ENCODE measurements at places on chromosomes 3 and 15.

DNA sequence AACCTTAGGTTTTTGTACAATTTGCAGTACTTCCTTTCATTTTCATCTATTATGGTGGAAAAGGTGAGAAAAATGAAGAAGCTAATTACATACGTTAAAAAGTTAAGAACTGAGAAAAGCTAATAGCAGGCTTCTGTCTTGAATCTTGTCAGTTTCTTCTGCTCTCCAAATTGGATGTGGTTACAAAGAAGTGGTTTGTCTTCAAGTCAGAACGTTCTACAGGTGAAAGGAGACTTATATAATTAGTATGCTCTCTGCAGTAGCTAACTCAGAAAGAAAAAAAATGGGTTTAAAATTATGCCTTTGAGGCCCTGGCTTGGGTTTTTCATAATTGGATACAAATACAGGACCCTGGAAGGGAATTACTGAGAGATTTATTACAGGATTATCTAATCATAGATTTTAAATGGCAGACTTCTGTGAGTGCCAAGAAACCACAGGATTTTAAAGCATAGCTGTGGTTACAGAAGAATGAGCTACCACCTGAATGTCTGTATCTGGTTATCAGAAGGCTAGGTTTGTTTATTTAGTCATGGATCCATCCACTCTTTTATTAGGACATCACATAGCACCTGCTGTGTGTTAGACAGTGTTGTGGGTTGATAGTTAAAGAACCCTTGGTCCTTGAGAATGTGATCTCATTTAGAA, 528.1 kb upstream of the MCTP2 start:
- no peak for DNase-seq

DNA sequence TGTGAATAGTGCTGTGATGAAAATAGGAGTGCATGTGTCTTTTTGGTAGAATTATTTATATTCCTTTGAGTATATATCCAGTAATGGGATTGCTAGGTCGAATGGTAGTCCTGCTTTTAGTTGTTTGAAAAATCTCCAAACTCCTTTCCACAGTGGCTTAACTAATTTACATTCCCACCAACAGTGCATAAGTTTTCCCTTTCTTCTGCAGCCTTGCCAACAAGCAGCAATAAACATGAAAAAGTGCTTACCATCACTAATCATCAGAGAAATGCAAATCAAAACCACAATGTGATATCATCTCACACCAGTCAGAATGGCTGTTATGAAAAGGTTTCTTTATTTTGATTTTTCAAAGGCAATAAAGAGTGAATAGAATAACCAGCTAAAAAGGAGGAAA, 1105.9 kb downstream of the NAALADL2 start:
- no peak for DNase-seq

DNA sequence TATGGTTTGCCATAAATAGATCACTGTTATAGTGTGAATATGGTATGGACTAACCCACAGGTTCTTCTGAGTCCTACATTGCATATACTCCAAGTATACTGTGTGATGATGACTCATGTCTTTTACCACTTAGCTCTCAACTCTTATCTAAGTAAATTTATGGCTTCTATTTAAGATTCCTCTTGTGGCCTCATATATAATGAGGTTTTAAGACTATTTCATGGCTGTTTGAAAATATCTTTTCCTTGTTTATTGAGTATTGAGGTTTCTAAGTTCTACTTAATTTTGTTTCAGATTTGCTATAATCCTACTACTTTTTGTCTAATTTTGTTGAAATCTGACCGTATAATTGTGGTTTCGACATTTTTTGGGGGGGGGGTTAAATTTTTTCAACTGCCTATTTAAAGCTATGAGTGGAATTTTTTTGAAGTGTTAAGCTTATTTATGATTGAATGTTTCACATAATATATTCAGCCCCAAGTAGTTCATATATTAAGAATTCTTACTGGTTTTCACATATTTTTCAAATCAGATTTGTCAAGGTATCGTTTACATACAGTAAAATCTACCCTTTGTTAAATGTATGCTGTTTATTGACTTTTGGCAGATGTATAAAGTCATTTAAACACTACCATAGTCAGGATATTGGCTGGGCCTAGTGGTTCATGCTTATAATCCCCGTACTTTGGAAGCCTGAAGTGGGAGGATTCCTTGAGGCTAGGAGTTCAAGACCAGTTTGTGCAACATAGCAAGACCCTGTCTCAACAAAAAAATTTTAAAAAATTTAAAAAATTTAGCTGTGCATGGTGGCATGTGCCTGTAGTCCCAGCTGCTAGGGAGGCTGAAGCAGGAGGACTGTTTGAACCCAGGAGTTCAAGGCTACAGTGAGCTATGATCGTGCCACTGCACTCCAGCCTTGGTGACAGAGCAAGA, 11.7 kb downstream of the SLC25A36 start:
- no peak for DNase-seq

GRCh38 chr3:159792070-159792469, 196.6 kb upstream of the IL12A start:
- no peak for DNase-seq

GRCh38 chr3:94378322-94378721, 315.5 kb downstream of the NSUN3 start:
- no peak for DNase-seq

GRCh38 chr3:126117786-126118185, 33.9 kb upstream of the SLC41A3 start:
- no peak for DNase-seq

DNA sequence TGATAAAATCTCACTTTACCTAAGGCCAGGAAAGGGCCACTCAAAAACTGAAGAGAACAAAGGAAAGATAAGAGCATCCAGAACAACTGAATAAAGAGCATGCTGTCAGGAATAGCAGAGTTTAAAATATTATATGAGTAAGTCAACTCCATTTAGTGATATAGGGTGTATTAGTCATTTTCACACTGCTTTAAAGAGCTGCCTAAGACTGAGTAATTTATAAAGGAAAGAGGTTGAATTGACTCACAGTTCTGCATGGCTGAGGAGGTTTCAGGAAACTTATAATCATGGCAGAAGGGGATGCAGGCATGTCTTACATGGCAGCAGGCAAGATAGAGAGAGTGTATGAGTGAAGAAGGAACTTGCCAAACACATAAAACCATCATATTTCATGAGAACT, 778.0 kb upstream of the NECTIN3 start:
- no peak for DNase-seq

DNA sequence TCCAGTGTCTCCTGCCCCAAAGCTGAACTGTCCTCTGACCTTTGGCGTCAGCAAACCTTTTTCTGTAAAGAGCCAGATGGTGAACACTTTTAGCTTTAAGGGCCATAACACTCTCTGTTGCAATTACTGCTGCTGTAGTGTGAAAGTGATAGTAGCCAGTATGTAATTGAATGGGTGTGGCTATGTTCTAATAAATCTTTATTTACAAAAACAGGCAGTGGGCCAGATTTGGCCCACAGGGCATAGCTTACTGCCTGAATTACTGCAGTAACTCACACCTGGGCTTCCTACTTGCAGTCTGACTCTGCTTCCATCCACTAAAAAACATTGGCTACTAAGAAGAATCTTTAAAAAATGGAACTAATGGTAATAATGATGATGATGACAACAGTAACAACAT, 68.0 kb upstream of the SLC6A11 start:
- DNase-seq: no peak

DNA sequence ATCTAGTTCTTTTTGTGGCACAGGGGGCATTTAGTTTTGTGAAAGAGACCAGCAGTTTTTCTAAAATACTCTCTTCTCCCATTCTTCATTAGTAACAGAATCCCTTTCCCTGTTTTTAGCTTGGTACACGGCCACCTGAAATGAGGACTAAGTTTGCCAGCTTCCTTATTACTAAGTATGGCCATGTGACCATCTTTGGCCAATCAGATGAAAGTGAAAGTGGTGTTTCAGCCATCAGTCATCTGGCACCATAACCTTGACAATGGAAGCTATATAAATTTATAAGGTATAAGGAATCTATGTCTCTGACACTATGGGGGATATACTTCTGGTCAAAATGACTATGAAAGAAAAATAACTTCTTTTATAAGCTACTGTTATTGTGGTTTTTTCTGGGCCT, 570.4 kb downstream of the AGBL1 start:
- DNase-seq: peak; percentile 17

GRCh38 chr3:189664311-189664710, 33.1 kb downstream of the TP63 start:
- DNase-seq: peak; percentile 80

DNA sequence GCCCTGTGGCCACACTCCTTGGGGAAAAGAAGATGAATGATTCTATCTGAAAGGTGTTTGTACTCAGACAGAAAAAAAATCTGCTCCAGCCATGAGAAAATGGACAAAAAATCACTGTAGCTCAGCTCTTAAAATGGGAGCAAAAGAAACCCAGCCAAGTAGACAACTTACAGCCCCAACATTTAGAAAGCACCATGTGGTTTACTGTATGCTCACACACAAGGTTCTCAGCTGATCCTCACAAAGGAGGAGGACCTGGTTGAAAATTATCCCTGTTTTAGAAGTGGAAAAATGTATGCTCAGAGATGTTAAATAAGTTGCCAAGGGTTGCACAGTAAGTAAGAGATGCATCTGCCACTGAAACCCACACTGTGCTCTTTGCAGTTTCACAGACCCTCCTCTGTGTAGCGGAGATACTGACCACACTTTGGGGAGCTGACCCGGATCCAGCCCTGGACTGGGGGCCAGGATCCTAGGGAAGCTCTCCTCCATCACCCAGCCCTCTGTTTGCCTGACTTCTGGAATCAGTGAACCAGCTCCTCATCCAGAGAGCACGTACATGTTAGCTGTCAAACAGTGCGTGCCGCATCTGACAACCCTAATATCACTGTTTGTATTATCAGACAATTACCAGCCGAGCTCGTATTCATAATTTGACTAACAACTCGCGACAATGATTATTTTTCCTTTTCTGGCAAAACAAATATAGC, 32.7 kb upstream of the TPRG1 start:
- DNase-seq: no peak

GRCh38 chr3:171829841-171830517, 13.2 kb upstream of the TMEM212 start:
- peak; percentile 77 for DNase-seq

DNA sequence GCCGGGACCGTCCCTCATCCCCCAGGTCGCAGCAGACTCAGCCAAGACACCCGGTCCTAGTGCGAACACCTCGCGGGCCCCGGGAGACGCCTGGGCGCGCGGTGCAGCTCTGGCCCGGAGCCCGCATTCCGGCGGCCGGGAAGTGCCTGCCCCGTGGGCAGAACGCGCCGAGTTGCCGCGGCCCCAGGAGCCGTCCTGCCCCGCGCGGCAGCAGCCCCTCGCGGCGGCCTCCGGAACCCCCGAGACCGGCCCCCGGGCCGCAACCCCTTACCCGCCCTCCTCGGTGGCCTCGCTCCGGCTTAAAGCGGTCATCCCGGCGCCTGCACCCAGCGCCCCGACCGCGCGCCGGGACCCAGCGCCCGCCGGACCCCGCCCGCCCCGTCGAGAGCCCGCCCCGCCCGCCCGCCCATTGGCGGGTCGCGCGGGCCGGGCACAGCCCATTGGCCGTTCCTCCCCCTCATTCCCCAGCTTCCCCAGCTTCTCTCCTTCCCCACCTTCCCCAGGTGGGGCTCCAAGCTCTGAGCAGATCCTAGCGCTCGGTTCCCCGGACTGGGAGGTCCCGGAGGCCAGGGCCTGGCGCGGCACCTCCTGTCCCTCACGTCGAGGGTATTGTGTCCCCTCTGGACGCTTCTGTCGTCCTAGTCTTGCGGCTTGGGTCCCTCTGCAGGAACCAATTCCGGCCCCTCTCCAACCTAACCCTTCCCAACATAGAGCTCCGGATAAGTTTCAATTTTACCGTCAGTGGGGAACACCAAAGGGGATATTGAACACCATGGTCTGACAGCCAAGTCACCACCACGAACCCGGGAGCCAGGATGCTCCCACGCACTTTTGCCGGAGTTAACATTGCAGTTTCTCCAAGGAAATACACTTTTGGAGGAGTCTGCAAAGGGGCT, at the start of gene GRAMD2A:
Gene GRAMD2A, minus strand, starts transcription at position 328 of the 896 bp plus-strand sequence.
- peak; percentile 45 for DNase-seq

- no peak for DNase-seq
Observed at GRCh38 chr3:36514171-36514570, 133.9 kb downstream of the STAC start.

DNA sequence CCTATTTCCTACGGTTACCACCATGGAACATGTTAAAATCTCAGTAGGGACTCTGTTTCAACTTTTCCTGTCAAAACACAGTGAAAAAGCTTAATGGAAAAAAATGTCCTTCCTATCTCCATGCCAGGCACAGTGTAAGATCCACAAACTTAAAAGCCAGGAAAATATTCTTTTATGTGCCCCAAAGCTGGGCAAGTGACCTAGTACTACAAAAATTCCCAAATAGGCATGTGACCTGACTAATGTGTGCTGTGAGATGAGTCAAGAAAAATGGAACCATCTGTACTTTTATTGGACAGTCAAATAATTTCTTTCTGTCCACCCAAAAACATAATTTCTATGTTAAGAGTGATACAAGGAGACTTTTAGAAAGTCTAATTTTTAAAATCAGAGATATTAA, 406.0 kb downstream of the ZBTB20 start:
- DNase-seq: no peak
